Stimulated activated CD4-positive, alpha-beta T cell treated with anti-CD3 and anti-CD28 coated beads, Interleukin-1b, Interleukin-23, amount 100 ng/mL, for 1 hour (primary cell): ENCODE measurements at places on chromosomes 3 and 15.

GRCh38 chr3:66497985-66498671 is 2.7 kb downstream of the LRIG1 start:
- DNase-seq, result no peak

GRCh38 chr3:37905987-37906674 is 44.5 kb downstream of the CTDSPL start:
- no peak for DNase-seq

DNA sequence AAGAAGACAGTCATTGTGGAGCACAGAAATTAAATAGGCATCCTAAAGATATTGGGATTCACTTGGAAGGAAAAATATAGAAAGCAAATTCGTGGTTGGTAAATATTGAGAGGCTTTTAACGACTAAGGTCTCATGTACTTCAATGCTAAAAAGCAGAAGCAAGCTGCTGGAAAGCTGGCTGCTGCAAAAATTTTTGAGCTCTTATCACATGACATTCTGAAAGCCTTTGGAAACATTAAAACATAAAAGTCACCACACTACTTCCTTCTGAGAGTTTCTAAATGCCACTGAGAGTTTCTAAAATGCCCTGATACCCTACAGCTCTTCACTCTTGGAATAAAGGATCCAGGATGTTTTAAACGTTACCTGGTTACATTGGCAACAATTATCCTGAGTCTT is 39.0 kb upstream of the CBLB start:
- no peak for DNase-seq

GRCh38 chr3:38454884-38455638 is 1.4 kb downstream of the ACVR2B start:
- DNase-seq, result no peak

DNA sequence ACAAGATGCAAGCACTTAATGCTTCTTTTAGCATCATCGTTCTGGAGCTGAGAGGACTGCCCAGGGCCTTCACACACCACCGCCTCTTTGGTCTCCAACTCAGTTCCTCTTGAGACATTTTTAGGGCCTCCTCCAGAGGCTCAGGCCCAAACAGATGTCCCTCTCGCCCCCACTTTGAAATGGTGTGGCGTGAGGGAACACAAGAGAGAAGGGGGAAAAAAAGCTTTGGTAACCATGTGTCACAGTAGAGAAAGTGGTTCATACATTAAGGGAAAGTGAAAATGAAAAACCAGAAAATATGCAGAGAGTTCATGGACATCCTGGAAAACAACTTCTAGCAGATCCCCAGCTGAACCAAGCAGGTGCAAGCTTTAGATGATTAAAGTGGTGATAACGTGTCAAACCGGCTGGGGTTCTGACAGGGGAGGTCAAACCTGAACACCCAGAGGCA is 33.1 kb upstream of the FOXP1 start:
- no peak for DNase-seq

DNA sequence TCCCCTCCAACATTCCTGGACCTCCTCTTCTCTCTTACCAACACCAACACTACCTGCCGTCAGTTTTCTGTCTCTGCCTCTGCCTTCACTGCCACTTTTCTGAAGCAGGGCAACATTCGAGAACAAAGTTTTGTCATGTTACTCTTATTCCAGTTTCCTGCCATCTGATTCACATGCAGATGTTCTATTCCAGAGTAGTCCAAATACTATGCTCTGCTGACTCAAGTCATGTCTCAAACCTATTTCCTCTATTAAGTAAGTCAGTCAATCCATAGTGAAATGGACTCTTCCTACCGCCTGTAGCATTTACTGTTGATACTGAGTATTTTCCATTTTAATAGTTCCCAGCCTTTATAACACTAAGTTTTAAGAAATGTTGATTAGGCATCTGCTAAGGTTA is 43.4 kb downstream of the ESYT3 start:
- no peak for DNase-seq

- DNase-seq, result no peak
Measured at GRCh38 chr3:173770796-173771573, 373.4 kb downstream of the NLGN1 start.

DNA sequence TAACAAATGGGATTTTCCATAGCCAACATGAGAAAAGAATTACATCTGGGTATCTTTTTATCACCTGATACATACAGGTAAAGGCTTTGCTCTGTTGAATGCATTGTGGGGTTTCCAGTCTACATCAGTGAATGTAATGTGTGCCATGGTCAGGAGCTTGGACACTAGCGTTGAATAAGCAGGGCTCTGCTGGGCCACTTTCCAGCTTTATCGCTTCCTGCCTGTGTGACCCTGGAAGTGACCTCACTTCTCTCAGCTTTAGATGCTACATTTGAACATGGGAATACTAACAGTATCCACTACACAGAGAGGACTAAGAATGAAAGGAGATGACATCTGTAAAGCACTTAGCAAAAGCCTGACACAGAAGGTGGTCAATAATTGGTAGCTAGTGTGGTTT is 40.1 kb downstream of the TTC23 start:
- no peak for DNase-seq

- DNase-seq, result no peak
Measured at GRCh38 chr3:142053835-142054234, 95.5 kb downstream of the TFDP2 start.

GRCh38 chr3:69443457-69443920 is 57.6 kb upstream of the FRMD4B start:
- no peak for DNase-seq

GRCh38 chr3:197490098-197491058 is 65.4 kb downstream of the BDH1 start:
- DNase-seq, result no peak
